ENCODE measurements at places on chromosomes 5 and 9.

DNA sequence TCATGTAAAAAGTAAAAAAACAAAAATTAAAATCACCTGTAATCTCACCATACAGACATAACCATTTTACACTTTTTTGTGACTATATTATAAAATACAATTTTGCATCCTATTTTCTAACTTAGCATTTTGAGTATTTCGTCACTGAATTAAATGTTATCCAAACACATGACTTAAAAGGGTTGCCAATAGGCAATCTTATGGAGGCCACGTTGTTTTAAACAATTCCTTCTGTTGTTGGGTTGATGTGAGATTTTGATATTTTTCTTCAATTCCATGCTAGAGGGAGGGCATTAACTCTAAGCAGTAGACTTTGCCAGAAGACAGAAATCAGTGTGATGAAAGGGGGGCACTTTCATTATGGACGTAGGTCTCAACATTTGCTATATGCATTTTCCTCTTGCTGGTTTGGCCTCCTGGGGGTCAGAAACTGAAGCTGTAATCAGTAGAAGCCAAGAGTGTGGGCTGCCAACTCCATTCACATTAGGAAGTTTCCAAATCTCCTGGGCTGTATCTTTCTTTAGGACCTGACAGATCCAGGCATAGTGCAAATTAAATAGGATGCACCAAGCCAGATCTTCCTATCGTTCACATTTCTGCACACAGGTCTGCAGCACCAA lies 614.2 kb upstream of the CLINT1 start:
- no peak for DNase-seq

DNA sequence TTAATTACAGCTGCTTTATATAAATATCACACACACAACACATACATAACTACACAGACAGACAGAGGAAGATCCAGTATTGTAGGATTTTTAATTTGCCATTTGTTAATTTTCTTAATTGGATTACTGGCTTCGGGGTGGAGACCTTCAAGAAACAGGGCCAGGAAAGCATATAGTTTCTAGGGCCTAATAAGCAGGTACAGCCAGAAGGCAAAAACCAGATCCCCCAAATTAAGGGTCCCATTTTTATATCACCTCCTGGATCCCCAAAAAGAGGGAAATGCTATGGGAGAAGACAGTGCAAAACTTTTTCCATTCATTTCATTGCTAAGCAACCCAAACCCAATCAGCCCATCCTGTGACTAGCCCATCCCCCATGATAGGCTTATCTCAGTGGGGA lies 373.3 kb upstream of the FAM174A start:
- DNase-seq = no peak

GRCh38 chr9:136562746-136563495 lies 17.1 kb upstream of the NOTCH1 start:
- DNase-seq = no peak

DNA sequence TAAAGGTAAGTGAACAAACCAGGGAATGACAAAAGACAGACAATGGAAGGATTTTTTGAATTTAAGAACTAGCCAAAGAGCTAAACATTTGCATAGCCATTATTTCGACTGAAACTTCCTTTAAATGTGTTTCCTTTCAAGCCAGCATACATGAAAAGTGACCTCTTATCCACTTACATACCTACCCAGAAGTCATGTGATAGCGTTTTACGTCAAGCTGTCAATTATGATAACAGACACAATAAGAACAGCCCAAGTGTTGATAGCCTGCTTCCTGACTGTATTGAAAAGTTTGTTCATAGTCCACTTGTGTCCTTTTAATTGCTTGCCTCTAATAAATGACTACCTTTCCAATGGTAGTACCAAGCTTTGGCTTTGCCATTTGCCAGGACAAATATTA lies 206.0 kb downstream of the NFIB start:
- no peak for DNase-seq

- DNase-seq = no peak
Observed at GRCh38 chr9:94779031-94779430, 52.5 kb downstream of the AOPEP start.

GRCh38 chr9:80233102-80233843 lies 661.5 kb downstream of the TLE4 start:
- DNase-seq = no peak

- DNase-seq = no peak
Observed at GRCh38 chr9:124482431-124483031, 24.7 kb downstream of the NR5A1 start.

- DNase-seq = no peak
Observed at GRCh38 chr5:122478741-122479442, 166.9 kb downstream of the SNCAIP start.

- no peak for DNase-seq
Observed at GRCh38 chr5:42840269-42840668, 28.6 kb upstream of the SELENOP start.

DNA sequence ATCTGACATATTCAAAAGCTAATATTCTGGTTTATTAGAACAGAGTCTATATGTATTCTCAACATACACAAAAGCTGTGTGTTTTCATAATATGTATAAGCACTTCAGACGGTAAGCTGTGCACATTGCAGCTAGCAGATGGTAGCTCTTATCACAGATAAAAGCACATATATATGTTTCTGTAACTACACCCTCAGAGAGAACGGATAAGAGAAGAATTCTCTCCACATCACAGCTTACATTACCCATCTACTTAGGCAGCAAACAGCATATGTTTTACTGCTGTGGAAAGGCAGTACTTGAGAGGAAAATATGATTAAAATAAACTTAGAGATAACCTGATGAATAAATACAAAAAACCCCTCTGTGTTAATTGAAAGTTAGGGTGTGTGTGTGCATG lies 450.9 kb upstream of the ZNF608 start:
- DNase-seq = no peak

DNA sequence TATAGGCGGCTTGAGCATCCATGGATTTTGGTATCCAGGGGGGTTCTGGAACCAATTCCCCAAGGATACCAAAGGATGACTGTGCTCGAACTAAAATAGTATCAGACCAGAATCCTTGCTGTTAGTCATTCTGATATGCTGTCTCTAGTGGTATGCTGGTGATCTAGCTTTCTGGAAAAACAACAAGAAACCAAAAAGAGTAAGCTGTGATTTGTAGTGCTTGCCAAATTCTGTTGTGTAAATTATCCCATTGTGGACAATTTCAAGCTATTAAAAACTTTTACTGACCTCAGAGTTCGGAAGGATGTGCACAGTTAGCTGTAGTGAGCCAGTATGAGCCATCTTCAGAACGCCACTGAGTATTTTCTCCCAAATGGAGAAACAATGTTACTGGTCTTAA lies 99.0 kb upstream of the FBN2 start:
- no peak for DNase-seq

DNA sequence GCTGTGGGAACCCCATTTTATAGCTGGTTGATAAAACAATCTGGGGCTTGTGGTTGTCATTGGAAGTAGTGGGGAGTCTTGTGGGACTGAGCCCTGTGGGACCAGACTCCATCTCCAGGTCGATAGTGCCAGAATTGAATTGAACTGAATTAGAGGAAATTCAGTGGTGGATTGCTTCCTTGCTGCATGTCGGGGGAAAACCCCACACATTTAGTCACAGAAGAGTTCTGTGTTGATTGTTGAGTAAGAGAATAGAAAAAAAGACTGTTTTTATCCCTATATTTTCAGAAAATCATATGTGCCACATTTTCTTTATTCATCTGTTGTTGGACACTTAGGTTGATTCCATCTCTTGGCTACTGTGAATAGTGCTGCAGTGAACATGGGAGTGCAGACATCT lies 209.7 kb downstream of the ARHGEF28 start:
- no peak for DNase-seq

DNA sequence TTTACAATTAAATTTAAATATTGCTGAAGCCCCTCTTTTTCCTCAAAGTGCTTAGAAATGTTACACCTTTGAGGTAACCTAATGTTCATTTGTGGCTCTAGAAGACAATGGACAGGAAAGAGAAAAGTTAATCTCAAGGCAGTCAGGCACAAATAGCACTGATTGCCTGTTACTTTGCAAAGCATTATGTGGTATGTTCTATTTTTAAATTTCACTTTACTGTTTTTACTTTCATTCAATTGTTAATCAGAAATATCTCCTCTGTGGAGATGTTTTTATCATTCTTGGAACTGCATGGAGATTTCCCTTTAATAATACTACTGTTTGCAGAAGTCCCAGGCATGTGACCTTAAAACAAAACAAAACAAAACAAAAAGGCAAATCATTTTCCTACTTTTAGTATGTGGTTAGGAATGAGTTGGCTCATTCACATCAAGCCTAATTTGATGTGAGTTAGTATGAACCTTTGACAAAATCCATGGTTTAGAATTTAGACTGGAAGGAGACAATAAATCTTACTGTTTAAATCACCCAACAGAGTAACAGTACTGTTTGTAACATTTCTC lies 67.5 kb downstream of the CWC27 start:
- no peak for DNase-seq

- no peak for DNase-seq
Observed at GRCh38 chr9:137252555-137253506, 1.7 kb downstream of the STPG3 start.

GRCh38 chr9:37300620-37301019 lies 121.9 kb upstream of the GRHPR start:
- DNase-seq = no peak

GRCh38 chr9:31119890-31120454 lies 1264.5 kb upstream of the ACO1 start:
- DNase-seq = peak; percentile 15

DNA sequence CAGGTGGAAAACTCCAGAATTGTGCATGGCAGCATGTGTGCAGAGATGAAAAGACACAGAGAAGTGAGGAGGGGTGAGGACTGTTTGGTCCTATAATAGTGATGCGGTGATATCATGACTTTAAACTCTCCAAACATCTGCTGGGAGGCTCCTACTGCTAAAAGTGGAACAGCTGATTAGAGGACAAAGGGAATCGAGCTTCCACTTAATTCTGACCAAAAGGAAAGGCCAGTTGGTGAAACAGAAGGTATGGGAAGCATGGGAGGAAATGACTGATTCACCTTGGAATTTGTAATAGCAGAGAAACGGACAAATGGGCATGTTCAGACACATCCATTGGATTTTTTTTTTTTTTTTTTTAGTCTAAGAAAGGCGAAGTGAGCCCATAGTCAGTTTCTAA lies 67.5 kb upstream of the MAMDC2 start:
- DNase-seq = no peak

GRCh38 chr9:93136011-93136440 lies 2.0 kb upstream of the NINJ1 start:
- no peak for DNase-seq

DNA sequence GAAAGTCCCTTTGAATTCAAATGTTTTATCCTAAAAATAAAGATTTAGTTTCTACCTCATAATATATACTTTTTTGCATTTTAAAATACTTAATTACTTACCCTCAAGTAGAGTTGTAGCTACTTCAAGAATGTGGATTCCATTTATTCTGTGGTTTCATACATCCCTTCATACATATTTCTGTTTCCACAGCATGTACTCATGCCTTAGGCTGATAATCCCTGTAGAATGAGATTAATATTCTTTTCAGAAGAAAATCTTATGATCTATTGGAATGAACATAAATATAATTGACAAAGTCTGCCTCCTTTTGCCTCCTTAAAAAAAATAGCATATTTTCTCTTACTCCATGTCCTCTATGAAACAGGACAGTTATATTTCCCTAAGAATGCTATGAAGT lies 465.7 kb downstream of the DTWD2 start:
- DNase-seq = no peak

DNA sequence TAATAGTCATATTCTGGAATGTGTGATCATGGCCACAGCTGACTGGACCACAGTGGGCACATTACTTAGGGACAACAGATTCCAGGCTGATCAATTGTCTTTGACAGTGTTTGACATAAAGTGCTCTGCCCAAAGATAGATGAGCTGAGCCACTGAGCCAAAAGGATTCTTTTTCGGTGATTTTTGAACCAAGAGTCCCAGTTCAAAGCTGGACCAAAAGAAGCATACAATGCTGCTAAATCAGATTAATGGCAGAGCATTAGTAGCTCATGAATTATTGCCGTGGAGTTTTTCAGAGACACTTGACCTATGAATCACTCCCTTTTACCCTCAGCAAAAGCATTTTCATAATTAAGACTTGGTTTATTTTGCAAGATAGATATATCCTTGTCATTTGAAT lies 160.6 kb downstream of the IZUMO3 start:
- no peak for DNase-seq

DNA sequence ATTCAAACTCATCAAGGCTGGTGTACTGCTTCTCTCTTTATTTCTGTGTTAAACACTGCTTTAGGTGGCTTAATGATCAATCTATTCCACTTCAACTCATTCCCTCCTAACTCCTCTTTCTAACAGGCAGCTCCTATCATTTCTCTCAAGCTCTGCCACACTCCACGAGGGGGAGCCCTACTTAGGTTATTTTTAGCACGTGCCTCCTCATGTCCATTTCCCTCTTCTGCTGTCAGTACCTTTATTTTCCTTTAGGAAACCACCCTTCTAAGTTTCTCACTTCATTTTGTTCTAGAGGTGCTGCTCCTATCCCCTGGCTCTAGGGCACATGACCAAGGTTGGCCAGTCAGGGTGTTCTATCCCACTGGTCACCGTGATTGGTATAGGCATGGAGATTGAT lies 6.7 kb upstream of the BRINP1 start:
- no peak for DNase-seq

DNA sequence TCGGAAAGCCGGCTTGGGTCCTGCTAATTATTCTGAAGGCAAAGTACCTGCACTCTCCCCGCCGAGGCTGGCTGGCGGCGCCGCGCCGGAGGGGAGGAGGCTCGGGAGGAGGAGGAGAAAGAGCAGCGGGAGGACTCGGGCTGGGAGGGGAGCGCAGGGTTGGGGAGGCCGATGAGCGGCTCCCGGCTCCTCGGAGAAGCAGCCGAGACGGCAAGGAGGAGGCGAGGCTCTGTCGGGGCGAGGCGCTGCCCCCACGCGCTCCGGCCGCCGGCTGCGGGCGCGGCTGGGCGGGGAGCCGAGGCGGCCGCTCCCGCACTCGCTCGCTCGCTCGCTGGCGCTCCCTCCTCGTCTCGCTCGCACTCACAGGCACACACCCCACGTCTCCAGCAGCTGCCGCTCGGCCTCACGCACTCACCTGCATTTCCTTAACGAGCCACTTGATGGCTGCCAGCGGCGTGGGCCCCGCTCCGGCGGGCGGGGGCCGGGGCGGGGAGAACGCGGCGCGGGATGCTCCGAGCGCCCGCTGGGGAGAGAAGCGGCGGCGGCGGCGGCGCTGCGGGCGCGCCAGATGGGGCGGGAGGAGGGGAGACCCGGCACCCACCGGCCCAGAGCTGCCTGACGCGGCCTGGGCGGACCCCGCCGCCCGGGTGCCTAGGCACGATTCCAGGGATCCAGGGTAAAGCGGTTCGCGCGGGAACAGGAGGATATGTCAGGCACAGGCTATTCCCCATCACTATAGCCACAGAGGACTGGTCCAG lies at the start of gene PTPRD:
Gene PTPRD, minus strand, starts transcription at position 362 of the 758 bp plus-strand sequence.
- no peak for DNase-seq

Data from stimulated activated CD4-positive, alpha-beta T cell treated with anti-CD3 and anti-CD28 coated beads, Interleukin-4, amount 100 ng/mL, for 1 hour (primary cell).